ENCODE measurements at places on chromosomes 7 and 10.

DNA sequence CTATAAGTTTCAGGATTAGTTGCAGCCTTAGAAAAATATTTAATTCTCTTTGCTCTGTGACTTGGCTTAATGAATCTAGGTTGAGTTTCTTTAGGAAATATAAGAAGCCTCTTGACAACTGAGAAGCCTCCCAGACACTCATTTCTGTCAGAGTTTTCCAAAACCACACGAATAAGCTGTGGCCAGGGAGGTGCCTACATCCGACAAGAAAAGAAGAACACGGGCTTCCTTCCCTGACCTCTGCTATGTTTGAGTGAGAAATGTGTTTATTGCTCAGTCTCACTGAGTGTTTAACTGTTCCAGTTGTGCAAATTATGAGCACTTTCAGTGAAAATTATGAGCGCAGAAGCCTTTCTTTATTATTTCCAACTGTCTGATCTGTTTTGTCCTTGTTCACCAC, 105.0 kb downstream of the TRIL start:
- DNase-seq: no peak

DNA sequence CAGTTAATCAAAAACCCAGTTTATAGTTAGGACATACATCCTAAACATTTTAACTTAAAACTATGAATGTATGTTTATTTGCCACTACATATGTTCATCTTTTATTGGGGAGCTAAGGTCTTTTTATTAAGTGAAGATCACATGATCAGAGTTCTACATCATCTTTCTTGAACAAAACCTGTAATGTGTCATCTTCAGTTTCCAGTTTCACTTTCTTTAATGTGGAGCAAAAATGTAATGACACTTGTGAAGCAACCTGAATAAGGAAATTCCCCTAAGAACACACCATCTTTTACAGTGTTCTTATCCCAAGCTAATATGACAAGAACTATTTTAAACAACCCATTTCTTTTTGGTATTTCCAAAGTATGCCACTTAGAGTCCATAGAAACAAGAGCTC, 166.7 kb upstream of the BET1 start:
- DNase-seq: no peak

DNA sequence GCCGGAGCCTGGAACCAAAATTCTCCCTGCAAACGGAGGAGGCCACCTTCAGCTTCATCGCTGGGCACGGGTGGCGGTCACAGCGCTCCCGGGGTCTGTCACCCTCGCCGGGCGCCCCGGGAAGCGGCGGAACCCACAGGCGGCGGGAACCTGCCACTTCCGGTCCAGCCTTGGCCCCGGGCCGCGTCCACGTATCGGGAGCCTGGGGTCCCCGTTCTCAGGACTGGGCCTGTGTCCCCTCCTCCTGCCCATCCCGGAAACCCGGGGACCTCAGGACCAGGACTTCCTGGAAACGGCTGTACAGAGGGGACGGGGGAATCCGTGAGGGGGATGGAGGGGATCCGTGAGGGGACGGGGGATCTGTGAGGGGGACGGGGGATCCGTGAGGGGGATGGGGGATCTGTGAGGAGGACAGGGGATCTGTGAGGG, 25.4 kb downstream of the PDGFA start:
- no peak for DNase-seq

GRCh38 chr7:120171406-120171805, 101.6 kb upstream of the KCND2 start:
- DNase-seq: no peak

GRCh38 chr10:6617309-6618076, 37.4 kb upstream of the PRKCQ start:
- DNase-seq: peak; percentile 62

- DNase-seq: no peak
Measured at GRCh38 chr10:11663763-11664555, 52.5 kb upstream of the USP6NL start.

DNA sequence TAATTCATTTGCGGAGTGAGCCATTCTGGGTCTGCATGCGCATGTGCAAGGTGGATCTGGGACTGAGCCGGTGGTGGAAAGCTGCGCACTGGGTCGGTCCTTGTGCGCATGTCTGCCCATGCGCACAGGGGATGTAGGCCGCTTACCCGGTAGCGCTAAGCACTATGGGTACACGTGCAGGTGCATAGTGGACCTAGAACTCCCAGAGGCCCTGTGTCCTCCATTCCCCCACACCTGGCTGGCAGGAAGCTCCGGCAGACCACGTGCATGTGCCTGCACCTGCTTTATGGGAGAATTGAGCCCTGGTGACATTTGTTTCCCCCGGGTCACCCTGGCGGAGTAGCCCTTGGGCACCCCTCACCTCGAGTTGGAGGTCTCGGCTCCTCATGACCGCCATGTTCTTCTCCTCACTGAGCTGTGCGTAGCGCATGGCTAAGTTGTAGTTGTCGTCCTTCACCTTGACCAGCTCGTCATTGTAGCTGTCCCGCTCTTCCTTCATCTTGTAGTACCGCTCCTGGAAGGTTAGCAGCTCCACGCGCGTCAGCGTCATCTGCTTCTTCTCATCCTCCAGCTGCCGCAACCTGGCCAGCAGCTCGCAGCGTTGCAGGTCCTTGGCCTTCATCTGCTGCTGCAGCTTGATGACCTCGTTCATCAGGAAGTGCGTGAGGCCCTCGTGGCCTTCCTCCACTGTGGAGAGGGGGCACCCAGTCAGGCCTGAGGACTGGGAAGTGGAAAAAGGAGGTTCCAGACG, 99.6 kb downstream of the CARD11 start:
- DNase-seq: no peak

DNA sequence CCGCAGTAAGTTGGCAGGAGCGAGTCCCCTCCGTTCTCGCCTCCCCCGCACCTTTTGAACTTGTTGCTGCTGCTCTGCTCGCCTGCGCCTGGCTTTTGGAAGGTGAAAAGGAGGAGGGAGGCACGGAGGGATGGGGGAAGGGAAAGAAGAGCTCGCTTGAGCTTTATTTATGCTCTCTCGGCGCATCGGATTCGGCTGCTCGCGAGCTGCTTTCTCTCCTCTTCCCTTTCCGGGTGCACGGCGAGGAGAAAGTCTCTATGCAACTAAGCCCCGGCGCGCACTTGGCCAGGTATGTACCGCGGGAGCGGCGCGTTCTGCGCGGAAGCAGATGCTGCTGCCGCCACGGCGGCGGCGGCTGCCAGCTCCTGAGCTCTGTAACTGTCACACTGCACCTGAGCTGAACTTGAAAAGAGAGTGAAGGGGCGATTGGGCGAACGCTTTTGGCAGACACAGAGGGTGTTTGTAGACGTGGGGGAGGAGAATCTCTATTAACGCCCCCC, 551 bp downstream of the KCND2 start:
- DNase-seq: peak; percentile 19

DNA sequence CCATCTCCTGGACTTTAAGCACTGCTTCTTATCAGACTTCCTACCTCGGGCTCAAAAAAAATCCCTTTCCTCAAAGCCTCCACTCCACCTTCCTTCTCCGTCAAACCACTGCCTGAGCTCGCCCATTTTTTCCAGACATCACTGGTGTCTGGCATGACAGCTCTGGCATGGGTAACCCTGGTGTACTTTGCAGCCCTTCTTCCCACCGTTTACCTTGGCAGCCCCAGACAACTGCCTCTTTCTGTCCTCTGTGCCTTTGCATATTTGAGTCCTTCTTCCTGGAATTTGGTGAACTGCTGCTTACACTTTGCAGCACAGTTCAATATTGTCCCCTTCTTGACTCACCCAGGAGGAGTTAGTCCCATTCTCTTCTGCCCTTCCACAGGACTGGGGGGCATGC, 144.6 kb upstream of the TBX20 start:
- no peak for DNase-seq

- no peak for DNase-seq
Measured at GRCh38 chr10:106872176-106872575, 292.3 kb downstream of the SORCS1 start.

DNA sequence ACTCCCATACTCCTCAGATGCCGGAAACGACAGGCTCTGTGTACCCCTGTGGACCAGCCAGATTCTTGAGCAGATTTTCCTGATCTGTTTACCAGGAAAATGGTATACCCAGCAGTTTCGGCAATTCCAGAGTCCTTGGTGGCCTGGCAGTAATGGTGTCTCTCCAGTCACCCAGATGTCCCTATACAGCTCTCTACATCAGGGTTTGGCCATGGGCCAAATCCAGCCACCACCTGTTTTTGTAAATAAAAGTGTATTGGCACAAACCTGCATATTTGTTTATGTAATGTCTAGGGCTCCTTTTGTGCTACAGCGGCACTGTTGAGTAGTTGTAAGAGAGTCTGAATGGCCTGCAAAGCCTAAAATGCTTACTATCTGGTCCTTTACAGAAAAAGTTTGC, 491.3 kb downstream of the RPS24 start:
- no peak for DNase-seq

- no peak for DNase-seq
Measured at GRCh38 chr7:44290252-44290620, 35.2 kb downstream of the CAMK2B start.

DNA sequence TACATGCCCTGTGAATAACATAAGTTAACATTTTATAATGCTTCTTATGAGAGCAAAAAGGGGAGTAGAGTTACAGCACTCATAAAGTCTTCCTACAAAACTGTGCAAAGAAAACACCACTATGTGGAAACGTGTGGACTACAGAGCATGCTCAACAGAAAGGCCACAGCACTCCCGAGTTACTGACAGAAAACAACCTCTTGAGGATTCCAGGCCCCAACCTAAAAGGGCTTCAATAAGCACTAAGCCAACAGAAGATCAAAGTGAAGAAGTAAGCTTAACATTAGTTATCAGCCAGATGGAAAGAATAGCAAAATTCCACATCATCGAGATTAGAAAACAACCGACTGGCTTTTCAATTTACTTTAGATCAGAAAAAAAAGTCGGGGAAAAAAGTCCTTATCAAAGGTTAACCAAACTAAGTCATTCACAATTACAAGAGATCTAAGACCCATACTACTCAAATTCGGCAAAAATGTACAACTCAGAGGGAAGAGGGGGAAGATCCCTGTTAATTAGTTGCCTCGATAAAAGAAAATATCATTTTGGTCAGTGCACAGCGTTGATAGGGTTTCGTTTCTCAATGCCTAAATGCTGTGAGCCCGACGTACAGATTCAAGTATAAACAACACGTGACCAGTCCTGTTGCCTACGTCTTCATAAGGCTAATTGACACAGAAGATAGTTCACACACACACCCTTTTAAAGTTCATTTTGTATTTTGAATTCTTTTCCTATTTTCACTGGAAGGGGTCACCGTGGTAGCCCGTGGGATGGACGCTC, 1.4 kb downstream of the KBTBD2 start:
- peak; percentile 58 for DNase-seq

DNA sequence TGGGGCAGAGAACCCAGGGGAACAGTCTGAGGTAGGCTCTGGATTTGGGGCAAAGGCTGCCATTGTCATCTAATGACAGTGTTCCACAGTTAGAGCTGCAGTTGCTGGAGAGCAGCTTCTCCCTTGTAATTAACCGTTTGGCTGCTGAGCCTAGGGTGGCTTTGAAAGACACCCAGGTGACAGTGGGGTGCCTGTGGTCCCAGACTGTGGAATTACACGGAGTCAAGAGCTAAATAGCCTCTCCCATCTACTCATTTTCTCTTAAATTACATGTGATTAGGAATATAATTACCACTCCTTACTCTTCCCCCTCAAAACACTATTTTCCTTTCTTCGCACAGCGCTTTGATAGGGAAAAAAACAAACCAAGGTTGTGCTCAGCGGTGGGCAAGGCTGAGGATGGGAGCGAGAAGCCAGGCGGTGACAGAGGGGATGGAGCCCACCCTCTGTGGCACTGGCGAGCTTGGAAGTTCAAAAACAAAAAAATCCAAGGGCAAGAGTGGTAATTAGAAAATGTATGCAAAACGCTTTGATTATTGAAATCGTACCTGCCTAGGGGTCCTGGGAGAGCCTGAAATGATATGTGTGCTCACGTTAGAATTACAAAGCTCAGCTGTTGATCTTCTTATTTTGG, 44.1 kb downstream of the BAMBI start:
- DNase-seq: no peak

DNA sequence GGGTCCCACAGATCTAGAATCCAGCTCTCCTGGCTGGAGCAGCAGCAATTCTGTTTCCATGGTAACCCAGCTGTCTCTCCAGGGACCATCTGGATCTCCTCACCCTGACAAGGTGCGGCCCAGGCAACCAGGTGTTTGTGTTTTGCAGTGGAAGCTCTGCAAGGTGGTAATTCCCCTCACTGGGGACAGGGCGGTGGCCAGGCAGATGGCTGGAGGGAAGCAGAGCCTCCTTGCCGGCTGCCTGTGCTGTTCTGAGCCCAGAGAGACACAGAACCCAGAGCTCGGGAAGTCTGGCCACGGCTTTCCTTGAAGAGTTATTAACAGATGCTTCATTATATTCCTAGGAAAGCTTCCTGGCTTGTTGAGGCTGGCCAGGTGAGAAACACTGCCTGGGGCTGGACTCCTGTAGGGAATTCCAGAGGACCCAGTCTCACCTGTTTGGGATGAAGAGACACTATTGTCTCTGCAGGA, 118.2 kb upstream of the PPIF start:
- DNase-seq: no peak

GRCh38 chr7:22572937-22573336, 72.9 kb upstream of the STEAP1B start:
- DNase-seq: no peak

- no peak for DNase-seq
Measured at GRCh38 chr10:106506526-106507283, 657.8 kb downstream of the SORCS1 start.

- DNase-seq: no peak
Measured at GRCh38 chr10:2851566-2851965, 215.8 kb upstream of the PFKP start.

DNA sequence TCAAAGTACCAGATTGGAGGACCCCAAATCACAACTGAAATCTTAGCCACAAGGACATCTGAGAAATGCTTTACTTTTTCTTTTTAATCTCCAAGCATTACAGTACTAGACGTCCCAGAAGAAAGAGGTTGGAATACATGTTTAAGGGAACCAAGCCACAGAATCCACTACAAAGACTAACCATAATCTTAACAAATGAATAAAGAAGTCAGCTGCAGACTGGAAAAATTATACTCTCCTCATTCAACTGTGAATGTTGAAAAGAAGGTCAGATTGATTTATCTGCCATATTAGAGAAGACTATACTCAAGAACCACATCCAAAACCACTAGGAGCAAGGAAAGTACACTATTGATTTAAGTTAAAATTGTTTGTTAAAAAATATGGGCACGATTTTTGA, 102.1 kb upstream of the ABCB5 start:
- DNase-seq: no peak

DNA sequence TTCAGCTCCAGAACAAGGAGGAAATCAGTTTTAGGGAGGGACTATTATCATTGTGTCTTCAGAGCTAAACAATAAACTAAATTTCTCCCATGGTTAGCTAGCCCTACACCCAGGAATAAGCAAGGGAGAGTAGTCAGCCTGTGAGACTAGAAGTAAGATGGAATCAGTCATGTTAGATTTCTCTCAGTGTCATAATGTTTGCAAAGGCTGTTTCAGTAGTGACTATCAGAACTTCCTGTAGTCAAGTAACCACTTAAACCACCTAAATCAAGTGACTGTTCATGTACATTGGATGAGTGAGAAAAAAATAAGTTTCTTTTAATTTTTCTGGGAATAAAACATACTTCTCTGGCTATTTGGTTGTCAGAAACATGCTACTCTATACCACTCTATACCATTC, 121.6 kb downstream of the KCND2 start:
- no peak for DNase-seq

Measured in activated CD4-positive, alpha-beta T cell treated with anti-CD3 and anti-CD28 coated beads, Interleukin-2, Interleukin-6, amounts not matched to agents 100 ng/mL and 50 ng/mL, durations not matched to agents 16 hours and 8 hours (primary cell).